Uterus (tissue), 4 donors: ENCODE measurements at places on chromosomes 1 and 21. TPM values are rescaled to one million over a fixed set of nuclear protein-coding genes. Genes with fewer than 3 reads are reported as not detected.

TFF1 gene
- not detected for total RNA-seq

SYT2 gene
- not detected for total RNA-seq

BGLAP gene
- total RNA-seq, result 4.2 TPM

TNFSF18 gene
- total RNA-seq, result not detected

GRCh38 chr1:212783976-212784375 lies 7.6 kb downstream of the NSL1 start:
- DNase-seq, result no peak
